ENCODE measurements at places on chromosomes 3 and 15. TPM values are rescaled to one million over a fixed set of nuclear protein-coding genes. Genes with fewer than 3 reads are reported as not detected.
A peak's percentile ranks its signal among the peaks of the same experiment; 100 is the strongest.

AHSG gene
- not detected for total RNA-seq

GRCh38 chr15:84604826-84605553 lies 4.2 kb downstream of the ZSCAN2 start:
- peaks cover 56% of the 10 kb centered on the region for H3K36me3 ChIP-seq
- H3K4me3 ChIP-seq: peak overlapping the region; percentile 73
- H3K4me1 ChIP-seq: peaks cover 18% of the 10 kb centered on the region
- no peak for DNase-seq
- no peak overlapping the region for H3K27ac ChIP-seq

DNA sequence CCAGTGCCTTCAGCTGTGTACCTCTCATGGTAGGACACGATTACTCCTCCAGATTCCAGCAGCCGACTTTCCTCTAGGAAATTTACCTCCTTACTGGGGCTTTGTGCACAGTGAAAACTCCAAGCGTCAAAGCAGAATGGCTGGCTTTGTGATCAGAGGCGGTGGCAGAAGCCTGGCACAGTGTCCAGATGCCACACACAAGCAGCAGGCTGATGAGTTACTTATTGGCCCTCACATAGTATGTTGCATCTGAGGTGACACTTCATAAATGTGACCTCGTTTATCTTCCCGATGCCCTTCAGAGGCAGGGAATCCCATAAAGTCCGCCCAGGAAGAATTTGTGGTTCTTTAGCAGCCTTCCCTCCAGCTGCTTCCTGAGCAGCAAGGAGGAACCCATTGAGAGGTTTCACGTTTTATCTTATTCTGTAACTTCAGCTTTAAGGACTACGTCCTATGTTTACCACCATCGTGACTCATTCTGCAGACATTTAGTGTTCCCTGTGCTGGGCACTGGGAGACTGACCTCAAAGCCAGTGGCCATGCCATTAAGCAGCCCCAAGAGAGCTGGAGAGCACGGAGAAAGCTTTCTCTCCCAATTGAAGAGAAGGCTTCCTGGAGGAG lies 107.1 kb upstream of the C15orf61 start:
- H3K27me3 ChIP-seq: no peaks in the 10 kb centered on the region
- no peak for DNase-seq
- H3K36me3 ChIP-seq: no peaks in the 10 kb centered on the region
- no peak overlapping the region for H3K27ac ChIP-seq
- H3K4me1 ChIP-seq: no peaks in the 10 kb centered on the region

FAM174B gene
- total RNA-seq: 38.5 TPM

- peaks cover 16% of the 10 kb centered on the region for H3K36me3 ChIP-seq
- no peak overlapping the region for H3K4me3 ChIP-seq
- DNase-seq: no peak
- no peaks in the 10 kb centered on the region for H3K27me3 ChIP-seq
- no peak overlapping the region for H3K27ac ChIP-seq
Measured at GRCh38 chr15:101266034-101266433, 11.3 kb downstream of the SELENOS start.

ADCY5 gene
- total RNA-seq: 6.1 TPM

MYO1E gene
- total RNA-seq: 235 TPM

DNA sequence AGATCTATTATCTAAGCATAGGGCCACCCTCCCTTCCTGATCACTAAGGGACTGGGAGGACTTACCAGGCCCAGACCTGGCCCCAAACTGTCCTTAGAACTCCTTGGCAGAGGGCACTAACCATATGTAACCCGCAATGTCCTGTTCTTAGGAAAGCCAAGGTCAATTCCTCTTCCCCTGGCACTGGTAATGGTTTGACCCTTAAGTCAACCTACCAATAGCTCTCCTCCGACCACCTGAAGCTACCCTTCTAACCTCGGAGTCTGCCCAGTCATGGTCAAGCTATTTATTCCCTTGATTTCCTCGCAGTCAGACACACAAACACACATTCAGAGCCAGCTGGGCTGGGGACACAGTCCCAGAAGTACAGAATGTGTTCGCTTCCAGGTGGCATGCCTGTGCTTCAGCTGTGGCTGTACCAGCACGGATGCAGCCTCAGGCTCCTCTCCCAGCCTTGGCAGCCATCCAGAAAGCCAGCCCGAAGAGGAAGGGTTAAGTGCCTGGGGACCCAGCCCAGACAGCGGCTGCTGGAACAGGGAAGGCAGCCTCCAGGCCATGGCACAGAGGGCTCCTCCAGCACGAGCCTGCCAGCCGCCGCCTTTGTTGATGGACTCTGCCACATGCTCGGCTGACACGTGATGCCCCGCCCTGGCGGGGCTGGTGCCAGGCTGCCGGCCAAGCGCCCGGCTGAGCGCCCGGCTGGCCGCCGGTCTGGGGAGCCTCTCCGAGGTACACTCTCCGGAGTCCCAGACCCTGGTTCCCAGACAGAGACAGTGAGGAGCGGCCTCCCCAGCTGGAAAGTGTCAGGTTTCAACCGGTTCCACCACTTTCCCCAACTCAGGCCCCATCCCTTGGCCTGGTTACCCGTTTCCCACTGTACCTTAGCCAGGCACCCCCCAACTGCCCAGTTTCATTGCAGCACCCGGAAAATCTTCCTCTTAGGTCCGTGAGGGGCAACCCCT lies 5.5 kb downstream of the BMF start:
- H3K36me3 ChIP-seq: peaks cover 14% of the 10 kb centered on the region
- H3K27me3 ChIP-seq: no peaks in the 10 kb centered on the region
- peak; percentile 92 for DNase-seq
- peak overlapping the region; percentile 68 for H3K4me3 ChIP-seq
- no peak overlapping the region for H3K27ac ChIP-seq
- H3K4me1 ChIP-seq: peaks cover 46% of the 10 kb centered on the region

DNA sequence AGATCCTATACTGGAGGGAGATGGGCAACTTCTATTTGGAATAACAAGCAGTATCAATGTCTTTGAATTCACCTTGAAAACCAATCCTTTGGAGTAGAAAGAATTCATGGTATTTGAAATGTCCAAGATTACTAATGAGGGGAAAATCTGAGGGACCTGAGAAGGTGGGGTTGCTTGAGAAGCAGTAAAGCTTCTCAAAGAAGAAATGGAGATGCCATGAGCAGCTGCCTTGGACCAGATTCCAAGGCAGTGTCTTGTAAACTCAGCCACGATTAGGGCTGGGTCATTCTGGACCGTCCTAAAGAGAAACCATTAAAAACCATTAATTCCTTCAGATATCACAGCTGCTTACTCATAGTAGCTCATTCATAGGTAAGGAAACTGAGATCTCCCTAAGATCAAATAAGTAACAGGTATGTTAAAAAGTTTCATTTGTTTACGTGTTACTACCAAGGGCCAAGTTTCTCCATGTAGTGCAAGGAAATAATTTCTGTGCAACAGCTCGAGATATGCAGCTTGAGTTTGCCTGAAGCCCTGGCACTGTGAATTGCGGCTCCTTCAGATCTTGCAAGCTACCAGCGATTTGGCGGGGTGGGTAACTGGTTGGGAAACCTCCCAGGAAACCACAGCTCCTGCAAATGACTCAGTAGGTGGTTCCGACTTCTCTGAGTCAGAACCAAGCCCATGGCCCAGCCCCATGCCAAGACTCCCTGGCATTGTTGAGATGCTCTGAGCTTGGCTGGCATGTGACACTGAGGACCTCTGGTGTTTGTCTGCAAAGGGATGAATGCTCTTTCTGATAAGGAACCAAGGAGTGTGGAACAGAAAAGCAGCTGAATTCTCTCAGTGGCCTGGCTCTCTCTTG lies 296.8 kb downstream of the RORA start:
- no peak overlapping the region for H3K27ac ChIP-seq
- peak; percentile 35 for DNase-seq
- H3K36me3 ChIP-seq: no peaks in the 10 kb centered on the region
- no peak overlapping the region for H3K4me3 ChIP-seq

DNA sequence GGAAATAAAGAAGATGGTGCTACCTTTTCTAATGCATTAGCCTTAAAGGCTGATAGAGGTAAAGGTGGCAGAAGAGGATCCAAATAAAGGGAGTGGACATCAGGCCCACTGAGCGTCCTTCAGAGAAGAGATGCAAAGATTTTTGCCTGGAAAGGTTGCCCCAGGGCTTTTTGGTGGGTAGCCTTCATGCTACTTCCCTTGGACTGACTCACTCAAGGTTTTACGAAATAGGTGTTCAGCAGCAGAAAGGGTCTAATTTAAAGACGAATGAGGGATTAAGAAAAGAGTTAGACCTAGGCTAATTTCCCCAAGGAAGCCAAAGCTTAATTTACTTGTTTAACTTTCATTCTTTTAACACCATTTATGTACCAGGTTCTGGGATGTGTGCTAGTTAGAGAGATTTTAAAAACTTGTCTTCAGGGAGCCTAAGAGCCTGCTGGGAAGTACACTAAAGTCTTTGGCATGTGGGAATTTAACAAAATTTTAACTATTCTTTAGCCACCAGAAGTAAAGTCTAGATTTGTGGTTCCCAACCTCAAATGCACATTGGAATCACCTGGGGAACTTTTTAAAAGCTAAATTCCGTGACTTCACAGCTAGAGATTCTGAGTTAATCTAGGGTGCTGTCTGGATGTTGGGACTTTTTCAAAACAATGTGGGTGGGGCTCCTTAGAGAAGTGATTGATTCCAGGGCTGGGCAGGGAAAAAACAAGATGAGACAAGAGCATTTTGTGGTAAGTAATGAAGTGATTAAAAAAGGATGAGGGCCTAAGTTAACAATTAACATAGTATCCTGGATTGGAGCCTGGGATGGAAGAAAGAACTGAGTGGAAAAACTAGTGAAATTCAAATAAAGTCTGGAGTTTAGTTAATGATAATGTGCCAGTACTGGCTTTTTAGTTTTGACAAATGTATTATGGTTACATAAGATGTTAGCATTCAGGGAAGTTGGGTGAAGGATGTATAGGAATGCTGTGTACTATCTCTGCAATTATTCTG lies 3.4 kb downstream of the IL20RB start:
- H3K27me3 ChIP-seq: no peaks in the 10 kb centered on the region
- H3K4me1 ChIP-seq: no peaks in the 10 kb centered on the region
- H3K36me3 ChIP-seq: no peaks in the 10 kb centered on the region
- no peak overlapping the region for H3K4me3 ChIP-seq

- DNase-seq: no peak
- no peaks in the 10 kb centered on the region for H3K4me1 ChIP-seq
- H3K27me3 ChIP-seq: no peaks in the 10 kb centered on the region
Measured at GRCh38 chr3:151467069-151467468, 6.2 kb upstream of the IGSF10 start.

GABRR3 gene
- not detected for total RNA-seq

RTP4 gene
- not detected for total RNA-seq

GRCh38 chr15:67564021-67564967 lies 21.8 kb downstream of the MAP2K5 start:
- DNase-seq: no peak
- no peaks in the 10 kb centered on the region for H3K36me3 ChIP-seq
- H3K27me3 ChIP-seq: no peaks in the 10 kb centered on the region
- no peak overlapping the region for H3K27ac ChIP-seq

DNA sequence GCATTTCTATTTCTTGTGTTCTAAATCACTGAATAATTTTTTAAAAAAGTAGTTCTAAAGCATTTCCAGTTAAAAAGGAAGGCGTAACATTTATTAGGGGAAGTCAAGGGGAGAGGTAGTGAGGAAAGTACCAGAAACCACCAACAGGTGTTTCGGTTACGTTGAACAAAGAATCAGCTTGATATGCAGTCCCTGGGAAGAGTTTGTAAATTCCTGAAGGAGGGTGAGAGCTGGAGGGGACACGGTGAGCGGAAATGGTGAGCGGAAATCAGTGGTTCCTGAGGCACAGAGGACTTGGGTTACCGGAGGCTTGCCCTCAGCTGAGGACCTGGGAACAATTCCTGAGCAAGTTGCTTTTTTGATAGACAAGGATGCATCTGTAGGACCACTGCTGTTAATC lies 17.8 kb downstream of the MAP2K1 start:
- DNase-seq: peak; percentile 89
- H3K27me3 ChIP-seq: no peaks in the 10 kb centered on the region
- peaks cover 20% of the 10 kb centered on the region for H3K4me1 ChIP-seq
- peaks cover 2% of the 10 kb centered on the region for H3K36me3 ChIP-seq
- H3K27ac ChIP-seq: peak overlapping the region; percentile 81
- H3K4me3 ChIP-seq: peak overlapping the region; percentile 36

CD96 gene
- total RNA-seq: not detected

DNA sequence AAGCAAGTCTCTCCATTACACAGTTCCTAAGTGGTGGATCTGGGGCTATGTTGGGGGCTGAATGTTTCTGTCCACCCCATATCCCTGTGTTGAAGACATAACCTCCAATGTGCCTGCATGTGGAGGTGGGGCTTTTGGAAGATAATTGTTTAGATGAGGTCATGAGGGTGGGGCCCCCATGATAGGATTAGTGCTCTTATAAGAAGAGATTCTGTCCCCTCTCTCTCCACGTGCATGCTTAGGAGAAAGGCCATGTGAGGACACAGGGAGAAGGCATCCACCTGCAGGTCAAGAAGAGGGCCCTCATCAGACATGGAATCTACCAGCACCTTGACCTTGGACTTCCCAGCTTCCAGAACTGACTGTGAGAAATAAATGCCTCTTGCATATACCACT lies 231.0 kb upstream of the CHRNA7 start:
- no peak overlapping the region for H3K27ac ChIP-seq
- H3K36me3 ChIP-seq: no peaks in the 10 kb centered on the region
- H3K4me3 ChIP-seq: no peak overlapping the region
- H3K27me3 ChIP-seq: no peaks in the 10 kb centered on the region

TWF2 gene
- total RNA-seq: 50.9 TPM

ANKRD34C gene
- not detected for total RNA-seq

DNA sequence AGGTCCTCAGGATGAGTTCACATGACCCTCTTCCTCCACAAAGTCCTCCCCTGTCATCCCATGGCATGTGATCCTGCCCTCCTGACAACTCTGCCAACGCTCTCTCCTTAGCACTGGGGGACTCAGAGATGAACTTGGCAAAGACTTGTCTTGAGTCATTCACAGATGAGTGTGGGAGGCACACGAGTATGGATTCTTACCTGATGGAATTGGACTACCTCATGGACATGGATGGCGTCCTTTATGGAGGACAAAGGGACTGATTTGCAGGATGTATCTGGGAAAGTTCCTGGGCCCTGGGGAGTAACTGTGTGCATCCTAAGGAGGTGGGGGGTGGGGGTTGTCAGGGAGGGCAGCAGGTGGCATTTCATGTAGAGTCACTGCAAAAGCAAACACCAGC lies 38.2 kb upstream of the TOPBP1 start:
- DNase-seq: no peak
- no peak overlapping the region for H3K27ac ChIP-seq
- H3K27me3 ChIP-seq: no peaks in the 10 kb centered on the region
- 0 out of 3 replicates have a peak overlapping the region, but pooled peaks have one; percentile 29 for H3K4me3 ChIP-seq
- no peaks in the 10 kb centered on the region for H3K36me3 ChIP-seq
- no peaks in the 10 kb centered on the region for H3K4me1 ChIP-seq
